WTC11 (cell line): ENCODE measurements at places on chromosomes 1 and 21.

DNA sequence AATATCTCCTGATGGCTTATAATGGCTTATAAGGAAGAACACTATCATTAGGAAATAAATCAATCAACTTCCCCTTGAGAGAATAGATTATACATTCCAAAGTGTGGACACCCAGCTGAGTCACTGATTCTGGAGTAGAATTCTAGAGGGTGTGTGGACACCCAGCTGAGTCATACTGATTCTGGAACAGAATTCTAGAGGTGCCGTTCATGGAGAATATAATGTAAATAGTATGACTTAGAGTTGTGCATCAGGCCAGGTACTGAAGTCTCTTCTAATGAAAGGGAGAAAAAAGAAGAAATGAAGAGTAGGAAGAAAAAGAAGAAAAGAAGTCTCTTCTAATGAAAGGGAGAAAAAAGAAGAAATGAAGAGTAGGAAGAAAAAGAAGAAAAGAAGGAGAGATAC, 2.4 kb upstream of the USP33 start:
- no peak for DNase-seq

DNA sequence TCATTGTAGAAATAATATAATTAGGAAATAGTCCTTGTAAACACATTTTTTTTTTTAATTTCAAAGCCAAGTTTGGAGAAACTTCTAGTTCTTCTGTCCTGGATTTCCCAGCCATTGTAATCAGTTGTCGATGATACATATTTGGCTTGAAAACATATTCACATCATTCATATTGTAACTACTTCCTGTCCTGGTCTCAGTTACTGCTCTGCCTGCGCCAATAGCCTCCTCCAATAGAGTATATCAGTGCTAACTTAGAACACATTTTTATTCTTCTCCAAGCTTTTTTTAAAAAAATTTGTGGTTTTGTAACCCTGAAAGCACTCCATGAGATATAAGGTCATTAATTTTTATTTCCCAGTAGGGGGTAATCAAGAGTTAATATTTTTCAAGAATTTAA, 46.1 kb upstream of the FMO2 start:
- DNase-seq = no peak

GRCh38 chr1:228002792-228003191, 4.0 kb upstream of the WNT3A start:
- DNase-seq = no peak

GRCh38 chr1:165367375-165367993, 11.0 kb upstream of the LMX1A start:
- DNase-seq = peak; percentile 97

- DNase-seq = no peak
These were observed 112.3 kb downstream of the HHAT start for GRCh38 chr1:210441028-210441427.

DNA sequence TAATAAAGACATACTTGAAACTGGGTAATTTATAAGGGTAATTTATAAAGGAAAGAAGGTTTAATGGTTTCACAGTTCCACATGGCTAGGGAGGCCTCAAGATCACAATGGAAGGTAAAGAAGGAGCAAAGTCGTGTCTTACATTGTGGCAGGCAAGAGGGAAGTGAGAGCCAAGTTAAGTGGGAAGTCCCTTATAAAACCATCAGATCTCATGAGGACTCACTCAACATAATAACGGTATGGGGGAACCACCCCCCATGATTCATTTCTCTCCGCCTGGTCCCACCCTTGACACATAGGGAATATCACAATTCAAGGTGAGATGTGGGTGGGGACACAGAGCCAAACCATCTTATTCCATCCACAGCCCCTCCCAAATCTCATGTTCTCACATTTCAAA, 76.8 kb upstream of the ZNF678 start:
- no peak for DNase-seq

GRCh38 chr1:160643138-160643537, 3.7 kb downstream of the SLAMF1 start:
- no peak for DNase-seq

DNA sequence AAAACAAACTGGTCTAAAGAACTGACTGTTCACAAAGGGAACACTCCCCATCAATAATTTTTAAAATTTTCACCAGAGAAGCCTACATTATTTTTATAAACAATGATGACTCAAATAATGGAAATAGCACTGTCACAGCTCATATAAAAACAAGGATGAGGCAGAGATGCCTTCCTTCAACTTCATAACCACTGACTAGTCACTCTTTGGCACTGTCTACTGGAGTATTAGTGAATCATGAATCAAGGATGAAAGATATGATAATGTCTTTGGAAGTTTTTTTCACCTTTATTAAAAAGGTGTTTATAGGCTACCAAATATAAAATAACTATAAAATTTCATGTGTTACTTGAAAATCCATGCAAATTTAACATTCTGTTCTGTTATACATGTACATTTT, 316.9 kb downstream of the VAV3 start:
- no peak for DNase-seq

- no peak for DNase-seq
These were observed 6.8 kb downstream of the NCF2 start for GRCh38 chr1:183583466-183583865.

- no peak for DNase-seq
These were observed 91.0 kb upstream of the TMEM51 start for GRCh38 chr1:15062479-15063099.

- no peak for DNase-seq
These were observed 2063.9 kb downstream of the MRPL39 start for GRCh38 chr21:23543333-23543732.

DNA sequence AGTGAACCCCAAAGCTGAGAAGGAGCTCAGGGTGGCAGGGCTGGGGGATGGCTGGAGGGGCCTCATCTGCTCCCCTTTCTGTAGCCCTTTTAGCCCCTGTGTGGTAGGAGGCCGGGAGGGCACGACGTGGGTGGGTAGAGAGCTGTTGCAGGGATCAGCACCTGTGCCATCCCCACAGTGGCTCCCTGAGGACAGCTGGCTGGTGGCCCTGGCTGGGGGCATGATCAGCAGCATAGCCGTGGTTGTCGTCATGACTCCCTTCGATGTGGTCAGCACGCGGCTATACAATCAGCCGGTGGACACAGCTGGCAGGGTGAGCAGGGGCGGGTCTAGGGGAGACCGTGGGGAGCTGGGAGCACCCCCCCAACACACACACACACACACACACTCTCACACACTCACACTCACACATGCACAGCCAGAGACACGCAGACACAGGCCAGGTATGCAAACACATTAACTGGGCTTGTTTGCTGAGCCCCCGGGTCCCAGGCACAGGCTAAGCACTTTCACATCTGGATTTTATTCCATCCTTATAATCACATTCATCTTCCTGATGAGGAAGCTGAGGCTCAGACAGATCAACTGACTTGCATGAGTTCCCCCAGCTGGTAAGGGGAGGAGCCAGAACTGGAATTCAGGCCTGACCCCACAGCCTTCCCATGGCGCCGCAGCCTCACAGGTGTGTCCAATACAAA, 2.5 kb downstream of the SLC25A34 start:
- no peak for DNase-seq

DNA sequence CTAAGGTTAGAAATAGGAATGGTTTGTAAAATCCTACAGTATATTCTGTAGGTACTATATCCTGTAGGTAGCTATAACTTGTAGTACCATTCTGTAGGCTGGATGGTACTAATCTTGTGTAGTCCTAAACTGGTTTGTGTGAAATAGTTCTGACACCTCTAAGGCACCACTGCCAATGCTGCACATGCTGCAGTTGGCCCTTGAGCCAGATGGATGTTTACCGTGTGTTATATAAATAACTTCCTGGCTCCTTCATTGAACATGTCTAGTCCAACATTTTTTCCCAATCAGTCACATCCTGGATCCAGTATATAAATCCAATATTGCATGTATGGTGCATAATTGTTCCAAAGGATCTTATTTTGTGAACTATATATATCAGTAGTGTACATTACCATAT, 89.5 kb upstream of the GNG4 start:
- no peak for DNase-seq

DNA sequence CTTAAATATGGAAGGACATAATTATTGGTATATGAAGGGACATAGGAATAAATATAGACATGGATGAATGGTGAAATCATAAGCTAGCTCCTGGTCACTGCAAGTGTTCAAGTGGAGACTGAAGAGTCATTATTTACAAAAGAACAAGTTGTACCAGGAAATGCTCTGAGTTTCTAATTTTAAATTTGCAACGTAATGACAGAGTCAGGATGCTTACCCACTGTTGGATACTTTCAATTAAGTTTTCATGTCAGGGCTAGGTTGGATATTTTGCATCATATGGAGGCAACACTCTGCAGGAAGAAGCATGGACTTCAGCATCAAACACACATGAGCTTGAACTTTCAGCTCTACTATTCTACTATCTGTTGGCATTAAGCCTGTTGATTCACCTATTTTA, 499.6 kb upstream of the C1orf87 start:
- DNase-seq = no peak

- peak; percentile 35 for DNase-seq
These were observed 58.1 kb downstream of the CASZ1 start for GRCh38 chr1:10738061-10739058.

- no peak for DNase-seq
These were observed 14.0 kb downstream of the PLA2G2E start for GRCh38 chr1:19909392-19909791.

DNA sequence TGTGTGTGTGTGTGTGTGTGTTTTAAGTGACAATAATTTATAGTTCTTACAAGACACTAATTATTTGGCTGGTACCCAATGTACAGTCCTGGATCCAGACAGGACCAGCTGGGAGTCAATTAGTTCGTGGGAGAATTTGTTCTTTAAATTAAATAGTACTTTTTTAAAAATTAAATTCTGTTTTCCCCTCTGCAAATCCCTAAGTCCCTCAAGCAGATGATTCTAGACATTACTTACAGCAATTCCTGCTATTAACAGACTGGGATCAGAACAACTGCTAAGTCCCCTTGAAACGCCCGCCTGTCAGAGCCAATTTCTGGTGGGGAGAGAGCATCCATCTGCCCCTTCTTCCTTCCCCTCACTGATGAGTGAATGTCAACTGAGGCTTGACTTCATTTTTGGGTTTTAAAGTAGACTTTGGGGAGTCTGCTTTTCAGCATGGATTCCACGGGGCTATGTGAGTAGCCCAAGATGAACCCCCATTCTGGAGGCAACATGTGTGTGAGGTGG, 83.9 kb downstream of the SMYD2 start:
- DNase-seq = no peak

GRCh38 chr1:205015241-205015640, 27.8 kb upstream of the CNTN2 start:
- DNase-seq = no peak

DNA sequence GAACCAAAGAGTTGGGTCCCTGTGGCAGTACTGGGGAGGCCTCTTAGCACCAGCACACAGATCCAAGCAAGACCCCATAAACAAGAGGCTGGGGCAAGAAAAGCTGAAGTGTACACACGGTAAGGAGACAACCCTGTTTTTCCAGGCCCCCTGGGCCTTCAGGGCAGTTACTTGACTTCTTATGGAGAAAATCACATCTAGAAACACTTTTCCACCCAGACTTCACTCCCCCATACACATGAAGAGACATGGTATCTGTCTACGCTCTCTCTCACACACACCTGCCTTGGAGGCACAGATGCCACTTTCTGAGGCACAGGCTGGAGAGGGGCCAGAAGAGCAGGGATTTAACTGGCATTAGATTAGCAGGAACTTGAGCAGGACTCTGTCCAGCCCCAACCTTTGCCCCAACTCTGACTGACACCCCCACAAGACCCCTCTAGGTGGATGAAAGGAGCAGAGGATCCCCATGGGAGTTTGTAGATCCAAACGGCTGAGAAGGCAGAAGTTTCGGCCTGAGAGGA, 2.2 kb downstream of the CERS2 start:
- no peak for DNase-seq

GRCh38 chr21:46121286-46122221, 23.6 kb downstream of the COL6A2 start:
- DNase-seq = peak; percentile 7

DNA sequence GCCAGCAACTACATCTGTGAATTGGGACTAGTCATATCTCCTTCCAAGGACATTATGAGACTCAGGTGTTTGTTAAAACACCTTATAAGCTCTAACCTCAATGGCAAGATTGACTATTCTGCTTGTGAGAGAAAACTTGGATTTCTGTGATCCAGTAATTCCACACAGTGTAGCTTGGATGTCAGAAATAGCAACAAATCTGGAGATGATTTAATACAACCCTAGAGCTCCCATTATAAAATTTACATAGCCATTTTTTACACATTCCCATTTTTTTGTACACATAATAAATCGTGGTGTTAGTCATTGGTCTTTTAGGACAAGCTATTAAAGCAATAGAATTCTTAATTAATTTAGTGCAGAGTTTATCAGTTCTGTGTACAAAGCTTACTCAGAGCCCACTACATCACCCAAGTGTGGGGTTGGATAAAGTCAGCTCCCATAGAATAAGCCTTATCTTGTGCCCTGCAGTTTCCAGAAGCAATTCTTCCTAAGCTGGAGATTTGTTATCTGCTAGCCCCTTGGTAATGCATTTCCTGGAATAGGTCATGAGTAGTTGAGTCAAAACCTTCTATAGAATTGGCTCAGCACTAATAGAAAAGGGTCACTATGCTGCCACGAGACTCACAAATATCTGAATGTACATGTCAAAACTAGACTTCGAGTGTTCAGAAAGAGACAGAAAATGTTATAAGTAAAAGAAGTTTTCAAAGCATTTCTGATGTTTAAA, 434.0 kb upstream of the RUNX1 start:
- DNase-seq = no peak

GRCh38 chr1:226676381-226676780, 62.7 kb downstream of the ITPKB start:
- DNase-seq = no peak

- no peak for DNase-seq
These were observed 54.4 kb upstream of the WNT2B start for GRCh38 chr1:112454316-112454715.
